Activated CD4-positive, alpha-beta T cell treated with anti-CD3 and anti-CD28 coated beads, Interleukin-2, amount 50 U/mL, for 4 hours (primary cell): ENCODE measurements at places on chromosomes 1 and 21.
A peak's percentile ranks its signal among the peaks of the same experiment; 100 is the strongest.

DNA sequence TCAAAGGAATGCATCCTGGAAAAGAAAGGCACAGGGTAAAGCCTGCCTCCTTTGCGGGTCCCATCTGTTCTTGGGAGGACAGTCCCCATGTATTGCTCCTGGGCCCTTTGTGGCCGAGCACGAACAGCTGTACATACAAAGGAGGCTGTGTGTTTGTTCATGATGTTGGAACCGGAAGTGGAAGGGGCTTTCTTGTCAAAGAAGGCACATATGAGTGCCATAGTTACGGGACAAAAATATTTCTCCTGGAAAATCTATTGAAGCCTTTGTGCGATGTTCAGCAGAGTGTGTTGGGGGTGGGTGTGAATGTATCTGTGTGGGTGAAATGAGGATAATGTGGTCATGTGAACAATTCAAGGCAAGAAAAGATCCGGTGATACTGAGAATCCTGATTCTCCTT lies 297.6 kb downstream of the DISC1 start:
- no peak for DNase-seq

- DNase-seq = no peak
Measured at GRCh38 chr1:97433094-97433823, 487.6 kb downstream of the DPYD start.

DNA sequence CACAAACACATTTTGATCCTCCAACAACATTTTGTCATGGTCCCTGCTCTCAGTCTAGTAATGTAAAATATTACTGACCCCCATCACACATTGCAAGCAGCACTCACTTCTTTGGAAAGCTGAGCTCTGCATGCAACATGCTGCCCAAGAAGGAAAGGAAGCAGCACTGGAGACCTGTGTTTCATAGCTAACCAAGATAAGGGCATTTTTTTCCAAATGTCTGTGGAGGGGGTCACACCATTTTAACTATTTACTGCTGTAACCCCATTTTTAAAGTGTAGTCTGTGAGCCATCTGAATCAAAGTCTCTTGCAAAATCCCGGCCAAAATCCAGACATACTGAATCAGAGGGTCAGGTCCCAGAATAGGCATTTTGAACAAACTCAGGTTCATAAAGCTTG lies 4.5 kb upstream of the RASSF5 start:
- no peak for DNase-seq

DNA sequence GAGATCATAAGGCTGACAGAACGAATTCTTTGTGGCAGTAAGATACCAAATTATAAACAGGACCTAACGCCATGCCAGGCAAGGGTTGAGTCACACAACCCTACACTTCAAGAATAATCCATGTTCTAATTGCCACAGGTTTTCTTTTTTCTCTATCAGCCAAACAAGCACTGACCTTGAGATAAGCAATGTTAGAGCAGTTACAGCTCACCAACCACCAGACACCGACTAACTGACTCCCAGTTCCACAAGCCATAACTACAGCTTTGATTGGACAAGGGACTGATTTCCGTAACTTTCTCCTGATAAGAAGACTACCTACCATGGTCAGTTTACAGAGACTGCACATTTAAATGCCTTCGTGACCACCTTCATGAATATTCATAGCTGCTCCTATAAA lies 149.6 kb downstream of the PTPRU start:
- DNase-seq = no peak

DNA sequence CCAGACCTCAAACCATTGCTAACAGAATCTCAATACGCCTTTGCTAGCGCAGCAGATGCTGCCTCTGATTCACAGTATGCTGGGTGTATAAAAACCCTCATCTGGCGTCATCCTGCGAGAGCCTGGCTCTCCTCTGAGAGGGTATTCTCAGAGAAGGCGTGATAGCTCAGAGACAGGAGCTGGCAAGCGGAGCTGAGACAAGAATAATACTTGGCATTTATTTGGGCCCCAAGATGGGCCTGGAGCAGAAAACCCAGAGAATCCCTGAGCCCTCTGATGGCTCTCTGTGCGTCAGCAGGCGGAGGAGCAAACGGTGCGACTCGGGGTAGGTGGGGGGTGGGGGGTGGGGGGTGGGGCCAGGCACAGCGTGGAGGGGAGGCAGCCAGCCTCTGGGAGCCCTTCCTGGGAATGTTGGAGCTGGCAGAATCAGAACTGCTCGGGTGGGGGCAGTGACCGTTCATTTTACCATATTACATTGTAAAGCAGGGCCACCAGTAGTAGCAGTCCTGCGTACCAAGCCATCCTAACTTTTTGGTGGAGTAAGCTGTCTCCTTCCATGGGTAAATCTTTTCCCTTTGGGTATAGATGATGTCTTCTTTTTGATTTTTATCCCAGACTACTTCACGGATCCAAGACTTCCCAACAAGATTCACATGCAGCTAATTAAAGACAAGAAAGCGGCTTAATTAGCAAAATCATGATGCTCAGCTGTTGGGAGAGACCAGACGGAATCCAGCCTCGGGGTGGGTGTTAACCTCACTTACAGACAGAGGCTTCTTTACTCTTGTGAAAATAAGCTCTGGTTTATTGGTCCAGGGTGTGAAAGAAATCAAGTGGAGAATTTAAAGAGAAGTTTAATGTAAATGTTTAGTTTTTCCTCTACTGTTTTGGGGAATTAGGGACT lies 7.1 kb downstream of the RIIAD1 start:
- DNase-seq = no peak

DNA sequence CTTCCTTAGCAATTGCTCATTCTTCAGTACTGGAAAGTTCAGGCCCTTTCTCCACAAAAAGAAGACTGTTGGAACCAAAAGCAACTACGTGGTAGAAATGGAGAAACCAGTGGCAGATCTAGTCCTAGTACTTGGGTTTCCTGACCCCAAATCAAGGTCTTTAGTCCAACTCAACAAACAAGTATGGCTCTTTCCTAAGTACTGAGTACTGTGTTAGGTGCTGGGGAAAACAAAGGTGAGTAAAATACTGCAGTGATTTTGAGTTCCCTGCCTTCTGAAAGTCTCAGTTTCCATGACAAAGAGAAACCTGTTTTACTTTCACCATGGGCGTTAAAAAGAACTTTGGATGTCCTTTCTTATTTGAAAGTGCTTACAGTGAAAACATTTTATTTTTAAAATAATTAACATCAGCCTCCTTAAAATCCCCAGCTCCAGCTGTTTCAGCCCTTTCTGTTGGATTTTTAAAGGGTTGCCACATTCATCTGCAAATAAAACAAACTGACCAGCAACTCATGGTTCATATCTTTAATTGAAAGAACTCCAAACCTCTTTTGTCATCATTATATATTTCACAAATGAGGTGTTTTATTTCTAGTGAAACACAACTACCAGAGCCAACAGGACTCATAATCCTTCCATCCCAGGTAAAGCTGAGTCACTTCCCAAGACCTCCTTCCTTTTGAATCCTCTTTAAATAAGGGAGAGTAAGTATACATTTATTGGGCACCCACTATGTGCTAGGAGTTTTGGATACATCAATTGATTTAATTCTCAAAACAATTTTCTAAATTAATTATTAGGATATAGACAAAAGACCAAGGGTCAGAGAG lies 35.4 kb downstream of the PLPP3 start:
- DNase-seq = no peak

DNA sequence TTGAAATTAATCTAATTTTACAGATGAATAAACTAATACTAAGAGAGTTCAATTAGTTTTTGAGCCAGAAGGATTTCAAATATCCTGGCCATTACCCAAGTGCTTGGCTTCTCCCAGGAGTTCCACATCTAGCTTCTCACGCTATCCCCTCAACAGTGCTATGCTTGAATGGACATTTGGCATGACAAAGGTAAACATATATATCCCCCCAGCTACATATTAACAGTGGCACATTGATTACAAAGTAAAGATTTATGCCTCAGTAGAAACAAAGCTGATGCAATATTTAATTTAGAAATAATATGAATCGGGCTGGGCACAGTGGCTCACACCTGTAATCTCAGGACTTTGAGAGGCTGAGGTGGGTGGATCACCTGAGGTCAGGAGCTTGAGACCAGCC lies 434.6 kb upstream of the PRMT6 start:
- DNase-seq = no peak

DNA sequence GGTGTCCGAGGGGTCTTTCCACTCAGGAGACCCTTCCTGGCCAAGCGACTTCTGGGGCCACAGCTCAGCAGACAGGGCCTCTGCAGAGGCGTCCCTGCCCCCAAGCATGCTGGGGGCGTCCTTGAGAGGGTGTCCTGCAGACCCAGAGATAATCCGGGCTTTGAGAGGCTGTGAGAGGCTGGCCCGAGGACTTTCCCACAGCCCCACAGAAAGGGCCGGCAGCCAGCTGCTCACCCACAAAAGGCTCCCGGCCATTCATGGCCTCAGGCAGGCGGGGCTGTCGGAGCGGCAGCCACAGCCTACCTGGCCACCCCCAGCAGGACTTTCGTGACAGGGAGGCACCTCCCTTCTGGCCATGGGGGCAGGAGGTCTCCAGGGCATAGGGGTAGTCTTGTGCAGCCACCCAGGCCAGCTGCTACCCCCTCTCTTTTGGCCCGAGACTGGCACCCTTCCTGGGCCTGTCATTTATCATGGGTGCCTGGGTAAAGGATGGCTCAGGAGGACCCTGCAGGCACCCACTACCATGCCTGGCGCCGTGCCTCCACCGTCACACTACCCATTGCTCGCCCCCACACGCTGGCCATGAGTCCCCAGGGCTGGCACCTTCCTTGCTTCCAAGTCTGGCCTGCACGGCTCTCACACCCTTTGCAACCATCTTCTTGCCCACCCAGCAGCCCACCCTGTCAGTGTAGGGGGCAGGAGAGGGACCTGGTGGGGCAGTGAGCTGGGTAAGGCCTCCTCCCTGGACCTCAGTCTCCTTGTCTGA lies 11.1 kb upstream of the TNFRSF14 start:
- DNase-seq = no peak

GRCh38 chr1:181483285-181484195 lies at the start of gene CACNA1E:
CACNA1E (plus strand) TSS chr1:181483517; CDS start chr1:181483745, 228 bp downstream.
- DNase-seq = no peak

GRCh38 chr1:91053630-91054029 lies 31.8 kb upstream of the ZNF644 start:
- no peak for DNase-seq

- DNase-seq = no peak
Measured at GRCh38 chr1:101167891-101168290, 68.9 kb upstream of the S1PR1 start.

DNA sequence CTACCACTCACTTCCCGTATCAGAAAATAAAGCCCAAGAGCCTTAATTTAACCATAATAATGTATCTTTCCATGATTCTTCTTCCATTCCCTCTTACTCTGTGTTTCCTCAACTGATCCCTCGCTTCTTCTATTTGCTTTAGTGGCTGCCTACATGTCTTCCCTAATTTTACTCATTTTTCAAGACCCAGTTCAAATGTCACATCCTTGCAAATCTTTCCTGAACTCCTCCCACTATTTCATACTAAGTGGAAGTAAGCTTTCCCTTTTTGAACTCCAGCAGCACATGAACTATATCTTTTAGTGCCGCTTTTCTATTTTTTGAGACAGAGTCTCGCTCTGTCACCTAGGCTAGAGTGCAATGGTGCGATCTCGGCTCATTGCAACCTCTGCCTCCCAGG lies 3.8 kb upstream of the NFYC start:
- no peak for DNase-seq

DNA sequence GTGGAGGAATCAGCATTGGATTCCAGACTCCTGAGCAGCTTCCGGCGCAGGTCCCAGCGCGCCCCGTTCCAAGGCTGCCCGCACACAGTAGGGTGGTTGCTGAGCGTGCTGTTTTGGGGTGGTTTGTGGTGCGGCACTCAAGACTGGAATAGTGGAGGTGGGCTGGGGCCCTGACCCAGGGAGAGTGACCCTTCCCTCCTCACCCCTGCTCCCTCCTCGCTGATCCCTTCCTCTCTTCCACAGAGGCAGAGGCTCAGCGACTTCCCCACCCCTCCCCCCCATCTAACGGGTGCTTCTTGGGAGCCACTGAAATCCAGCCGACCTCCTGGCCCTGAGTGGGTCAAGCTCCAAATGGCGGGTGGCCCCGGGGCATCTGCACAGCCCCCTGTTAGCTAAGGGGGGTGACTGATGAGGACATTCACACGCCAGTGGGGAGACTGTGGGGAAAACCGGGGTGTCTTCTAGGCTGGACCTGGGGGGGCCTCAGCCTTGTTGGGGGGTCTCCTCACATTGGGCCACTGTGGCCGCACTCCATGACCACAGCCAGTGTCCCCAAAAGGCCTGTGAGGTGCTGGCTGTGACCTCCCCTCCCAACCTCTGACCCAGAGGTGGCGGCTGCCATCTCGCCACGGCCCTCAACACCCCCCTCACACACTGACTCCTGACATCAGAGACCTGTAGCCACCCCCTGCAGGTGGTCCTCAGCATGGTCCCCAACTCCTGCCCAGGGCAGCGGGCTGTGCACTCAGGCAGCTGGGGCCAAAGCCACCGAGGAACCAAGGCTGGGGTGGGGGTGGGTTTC lies 3.9 kb upstream of the HES4 start:
- DNase-seq = no peak

GRCh38 chr1:59999006-59999405 lies 72.4 kb upstream of the CYP2J2 start:
- no peak for DNase-seq

DNA sequence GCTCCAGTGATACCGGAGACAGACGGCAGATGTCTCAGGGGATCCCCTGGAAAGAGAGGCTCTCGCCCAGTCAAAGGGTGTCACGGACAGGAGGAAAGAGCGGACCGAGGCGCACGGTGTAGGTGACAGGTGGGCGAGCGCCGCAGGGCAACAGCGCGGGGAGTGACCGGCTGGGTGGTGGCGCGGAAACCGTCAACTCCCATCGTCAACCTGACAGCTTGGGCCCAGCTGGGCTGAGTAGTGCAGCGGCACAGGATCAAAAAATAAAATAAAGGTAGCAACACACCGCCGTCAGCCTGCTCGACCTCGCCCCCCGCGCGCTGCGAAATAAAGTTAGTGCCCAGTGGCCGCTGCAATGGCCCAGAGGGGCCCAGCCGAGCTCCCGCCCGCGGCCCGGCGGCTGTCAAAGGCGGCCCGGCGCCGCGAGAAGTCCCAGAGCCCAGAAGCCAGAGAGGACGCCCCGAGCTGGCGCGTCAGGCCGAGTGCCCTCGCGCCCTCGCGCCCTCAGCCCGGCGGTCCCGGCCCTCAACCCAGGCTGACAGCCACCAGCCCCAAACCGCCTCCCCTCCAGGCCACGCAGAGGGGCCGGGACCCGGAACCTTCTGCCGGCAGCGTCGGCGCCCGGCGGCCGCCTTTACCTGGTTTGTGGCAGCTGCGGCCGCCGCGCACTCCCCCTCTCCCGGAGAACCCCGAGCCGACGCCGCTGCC lies at the start of gene LYST:
Gene LYST (minus strand): TSS at position 702 of the 708 bp plus-strand sequence. CDS start 36,489 bp downstream, outside the sequence.
- peak; percentile 46 for DNase-seq

DNA sequence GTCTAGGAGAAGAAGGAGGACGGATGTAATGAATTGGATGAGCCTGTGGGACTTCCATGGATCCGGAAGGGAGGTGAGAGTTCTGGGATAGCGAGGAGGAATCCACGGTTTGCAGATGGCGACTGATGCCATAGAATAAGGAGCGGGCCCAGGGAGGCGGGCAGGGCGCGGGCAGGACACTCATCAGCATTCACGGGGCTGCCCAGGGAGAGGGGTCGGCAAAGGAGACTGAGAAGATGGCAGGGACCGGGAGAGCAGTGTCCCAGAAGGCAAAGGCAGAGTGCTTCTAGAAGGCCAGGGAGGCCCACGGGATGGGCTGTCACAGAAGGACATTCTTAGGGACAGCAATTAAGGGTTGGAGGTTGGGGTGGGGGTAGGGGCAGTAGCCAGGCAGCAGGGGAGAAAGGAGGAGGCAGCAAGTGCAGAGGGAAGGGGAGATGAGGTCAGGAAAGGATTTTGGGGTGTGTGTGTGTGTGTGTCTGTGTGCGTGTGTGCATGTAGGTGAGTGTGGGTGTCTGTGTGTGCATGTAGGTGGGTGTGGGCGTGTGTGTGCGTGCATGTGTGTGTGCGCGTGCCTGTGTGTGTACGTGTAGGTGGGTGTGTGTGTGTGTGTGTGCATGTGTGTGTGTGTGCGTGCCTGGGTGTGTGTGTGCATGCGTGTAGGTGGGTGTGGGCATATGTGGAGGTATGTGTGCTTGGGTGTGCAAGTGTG lies 1.1 kb upstream of the COL8A2 start:
- no peak for DNase-seq
